ENCODE measurements at places on chromosomes 7 and 10.

DNA sequence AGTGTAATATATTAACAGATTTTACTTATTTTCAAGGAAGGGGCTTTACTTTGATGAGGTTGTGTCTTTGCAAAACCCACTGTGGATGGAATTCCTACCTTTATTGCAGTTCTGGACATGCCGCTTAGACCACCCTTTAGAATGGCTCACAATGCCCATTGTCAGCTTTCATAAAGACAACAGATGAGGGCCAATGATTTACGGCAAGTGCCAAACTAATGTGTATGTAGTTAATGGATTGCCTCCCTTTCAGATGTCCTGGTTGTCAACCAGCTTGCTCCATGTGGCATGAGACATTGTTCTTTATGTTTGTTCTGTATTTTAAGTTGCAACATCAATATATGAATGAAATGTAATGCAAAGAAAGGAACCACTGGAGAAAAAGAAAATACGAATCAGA, 35.0 kb upstream of the ELMO1 start:
- DNase-seq = no peak

DNA sequence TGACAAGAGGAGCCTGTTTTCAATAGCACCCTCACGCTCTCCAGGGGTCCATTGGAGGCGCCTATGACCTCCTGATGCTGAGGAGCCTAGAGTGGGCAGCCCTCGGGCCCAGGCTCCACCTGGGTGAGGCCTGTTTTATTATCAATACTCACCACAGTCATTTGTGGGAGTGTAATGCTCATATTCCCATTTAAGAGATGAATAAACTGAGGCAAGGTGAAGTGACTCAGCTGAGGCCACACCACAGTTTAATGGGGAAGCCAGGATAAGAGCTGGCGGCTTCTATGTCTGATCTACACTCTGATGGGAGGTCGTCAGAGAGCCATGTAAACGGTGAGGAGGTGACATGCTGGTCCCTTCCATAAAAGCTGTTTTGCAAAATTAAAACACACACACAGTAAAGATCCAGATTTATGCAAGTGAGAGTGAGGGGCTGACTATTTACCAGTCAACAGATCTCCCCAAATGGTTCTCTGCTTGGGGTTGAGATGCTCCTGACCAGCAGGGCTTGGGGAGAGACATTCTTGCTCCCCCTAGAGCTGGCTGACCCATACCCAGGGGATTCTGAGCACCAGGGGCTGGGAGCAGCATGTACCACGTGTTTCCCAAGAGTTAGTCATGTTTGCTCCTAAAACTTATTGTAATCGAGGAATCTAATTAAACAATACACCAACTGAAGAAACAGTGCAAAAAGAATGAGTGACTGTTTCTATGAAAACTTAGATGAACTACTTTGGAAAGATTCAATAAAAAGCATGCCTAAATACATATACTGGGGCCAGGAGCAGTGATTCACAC, 81.0 kb upstream of the INSIG1 start:
- no peak for DNase-seq

DNA sequence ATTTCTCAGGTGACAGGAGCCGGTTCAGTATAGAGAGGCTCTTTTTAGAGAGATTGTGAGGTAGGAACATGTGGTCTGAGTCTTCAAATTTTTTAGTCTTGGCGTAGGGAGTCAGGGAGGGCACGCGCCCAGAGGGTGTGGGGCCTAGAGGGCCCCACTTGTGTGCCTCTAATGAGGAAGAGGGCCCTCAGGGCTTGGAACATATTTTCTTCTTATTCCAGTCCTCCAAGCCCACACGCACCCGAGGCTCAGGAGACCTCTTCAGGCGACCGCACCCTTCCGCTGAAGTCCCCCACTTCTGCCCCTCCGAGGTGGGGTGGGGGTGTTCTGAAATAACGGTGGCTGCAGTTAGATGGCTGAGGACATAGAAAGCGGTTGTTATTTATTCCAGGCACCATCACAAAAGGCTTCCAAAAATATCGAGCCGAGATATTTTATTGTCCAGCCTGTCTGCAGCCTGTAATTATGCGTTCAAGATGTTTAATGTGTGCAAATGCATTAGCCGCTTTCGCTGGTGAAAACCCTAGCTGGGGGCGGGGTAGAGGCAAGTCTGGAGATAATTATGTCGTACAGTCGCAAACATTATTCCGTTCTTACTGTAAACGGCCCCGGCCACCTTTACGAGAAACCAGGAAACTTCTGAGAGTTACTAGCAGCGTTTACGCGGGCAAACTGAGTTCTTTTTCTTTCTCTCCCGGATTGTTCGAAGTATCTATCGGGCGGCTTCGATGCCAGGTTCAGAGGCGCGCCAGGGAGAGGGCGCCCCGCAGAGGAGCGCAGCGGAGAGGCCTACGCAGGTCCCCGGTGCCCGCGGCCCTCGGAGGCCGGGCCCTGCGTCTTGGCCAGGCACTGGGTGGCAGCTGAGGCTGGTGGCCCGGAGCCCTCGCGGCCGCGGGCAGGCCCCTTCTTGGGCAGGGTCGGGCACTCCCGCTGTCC, 12.9 kb upstream of the HOXA13 start:
- DNase-seq = no peak

GRCh38 chr7:38535073-38535472, 96.1 kb downstream of the AMPH start:
- no peak for DNase-seq

GRCh38 chr7:157061979-157062378, 51.5 kb upstream of the MNX1 start:
- DNase-seq = no peak

GRCh38 chr10:128468462-128468861, 342.2 kb upstream of the MKI67 start:
- DNase-seq = no peak

DNA sequence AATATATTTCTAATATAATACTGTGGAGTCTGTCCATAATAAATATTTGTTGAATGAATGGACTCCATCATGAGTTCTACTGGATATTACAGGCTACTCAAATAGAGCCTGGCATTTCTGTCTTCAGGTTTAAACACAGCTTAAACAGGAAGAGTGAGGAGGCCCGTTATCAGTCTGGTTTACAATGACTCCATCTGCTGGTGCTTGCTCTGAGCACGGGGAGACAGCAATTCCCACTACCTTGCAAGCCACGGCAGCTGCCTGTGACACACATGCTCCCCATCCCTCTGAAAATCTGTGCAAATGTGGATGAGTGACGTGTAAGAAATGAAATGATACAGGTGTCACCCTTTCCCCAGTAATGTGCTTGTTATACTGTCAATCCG, 293.5 kb upstream of the IMMP2L start:
- DNase-seq = no peak

- DNase-seq = peak; percentile 52
Observed at GRCh38 chr10:93816123-93816747, 58.5 kb downstream of the LGI1 start.

DNA sequence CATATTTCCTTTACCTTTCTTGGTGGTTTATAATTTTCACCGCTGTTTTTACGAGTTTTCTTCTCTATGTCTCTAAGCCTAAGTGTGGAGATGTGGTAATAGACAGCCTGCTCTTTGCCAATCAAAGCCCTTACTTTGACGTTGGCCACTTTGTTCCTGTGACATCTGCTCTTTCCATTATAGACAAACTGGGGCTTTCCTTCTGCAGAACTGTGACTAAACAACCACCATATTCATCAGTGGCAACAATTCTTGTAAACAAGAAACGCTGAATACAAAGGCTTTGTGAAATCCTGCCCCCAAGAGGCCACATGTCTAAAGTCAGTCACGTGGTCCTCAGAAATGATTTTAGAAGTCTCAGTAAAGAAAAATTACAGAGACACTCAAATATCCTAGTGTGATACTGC, 59.6 kb upstream of the CAPZA2 start:
- DNase-seq = peak; percentile 3

DNA sequence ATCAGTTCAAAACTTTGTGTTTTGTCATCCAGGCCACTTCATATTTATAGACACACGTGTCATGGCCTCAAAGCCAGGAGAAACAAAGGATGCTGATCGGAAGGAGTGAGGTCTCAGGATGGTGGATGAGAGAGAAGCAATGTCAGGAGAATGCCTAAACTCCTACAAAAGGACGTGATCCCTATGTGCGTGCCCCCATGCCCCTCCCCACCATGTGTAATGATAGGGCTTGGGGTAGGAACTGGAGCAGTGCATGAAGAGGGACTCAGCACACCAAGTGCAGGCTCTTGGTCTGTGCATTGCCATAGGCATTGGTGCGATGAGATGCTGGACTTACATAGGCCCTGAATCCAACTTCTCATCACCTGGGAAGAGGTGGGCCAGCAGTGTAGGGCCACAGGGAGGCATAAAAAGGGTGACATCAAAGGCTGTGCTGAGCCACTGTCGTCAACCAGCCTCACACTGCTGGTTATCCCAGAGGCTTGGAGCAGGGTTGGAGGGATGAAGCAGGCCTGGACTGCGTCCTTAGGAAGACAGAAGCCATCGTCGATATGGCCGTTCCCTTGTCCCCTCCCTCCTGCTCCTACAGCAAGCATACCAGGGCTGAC, 46.9 kb upstream of the GDF10 start:
- DNase-seq = no peak

DNA sequence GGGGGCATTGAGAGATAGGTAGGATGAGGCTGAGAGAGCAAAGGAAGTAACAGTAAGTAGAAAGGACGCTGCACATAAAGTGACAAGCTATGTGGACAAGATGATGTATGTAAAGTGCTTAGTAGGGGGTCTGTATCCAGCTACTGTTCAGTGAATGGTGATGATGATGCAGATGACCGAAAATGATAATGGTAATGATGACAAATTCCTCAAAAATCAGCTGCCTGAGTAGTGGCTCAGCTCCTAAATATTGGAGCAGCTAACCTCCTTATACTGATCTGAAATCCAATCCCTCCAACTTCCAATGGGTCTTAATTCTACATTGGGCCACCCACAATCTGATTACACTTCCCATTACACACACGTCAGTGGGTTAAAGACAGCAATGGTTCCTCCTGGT, 27.1 kb upstream of the KCNMA1 start:
- no peak for DNase-seq

DNA sequence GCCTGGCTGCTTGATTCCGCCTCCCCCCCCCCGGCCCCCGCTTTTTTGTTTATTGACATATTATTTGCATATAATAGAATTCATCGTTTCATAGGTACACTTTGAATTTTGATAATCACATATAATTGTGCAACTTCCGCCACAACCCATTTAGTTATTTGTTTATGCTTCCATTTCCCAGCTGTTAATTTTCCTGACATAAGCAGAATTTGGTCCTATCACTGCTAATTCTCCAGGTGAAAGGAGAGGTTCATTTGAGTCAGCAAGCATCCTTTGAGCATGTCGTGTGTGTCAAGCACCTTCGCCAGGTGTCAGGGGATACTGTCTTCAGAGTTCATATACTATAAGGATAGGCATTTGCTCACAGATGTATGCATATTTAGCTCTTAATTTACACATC, 102.2 kb downstream of the CELF2 start:
- no peak for DNase-seq

DNA sequence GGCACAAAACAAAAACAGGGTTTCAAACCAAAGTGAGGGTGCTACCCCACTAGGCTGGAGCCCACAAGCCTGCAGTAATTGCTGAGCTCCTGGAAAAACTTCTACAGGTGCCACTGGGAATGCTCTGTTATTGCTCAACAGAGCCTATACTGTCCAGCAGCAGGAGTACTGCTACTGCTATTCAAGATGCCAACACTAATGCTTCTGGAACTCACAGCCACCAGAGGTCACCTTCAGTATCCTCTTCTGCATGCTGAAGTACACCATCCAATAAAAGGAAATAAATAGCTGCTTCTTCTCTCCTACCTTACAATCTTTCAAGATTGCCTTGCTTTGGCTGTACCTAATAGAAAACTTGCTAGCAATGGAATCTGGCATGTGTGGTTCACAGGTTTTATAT, 222.0 kb downstream of the LRRN3 start:
- no peak for DNase-seq

GRCh38 chr10:16909271-16909767, 92.1 kb upstream of the RSU1 start:
- no peak for DNase-seq

DNA sequence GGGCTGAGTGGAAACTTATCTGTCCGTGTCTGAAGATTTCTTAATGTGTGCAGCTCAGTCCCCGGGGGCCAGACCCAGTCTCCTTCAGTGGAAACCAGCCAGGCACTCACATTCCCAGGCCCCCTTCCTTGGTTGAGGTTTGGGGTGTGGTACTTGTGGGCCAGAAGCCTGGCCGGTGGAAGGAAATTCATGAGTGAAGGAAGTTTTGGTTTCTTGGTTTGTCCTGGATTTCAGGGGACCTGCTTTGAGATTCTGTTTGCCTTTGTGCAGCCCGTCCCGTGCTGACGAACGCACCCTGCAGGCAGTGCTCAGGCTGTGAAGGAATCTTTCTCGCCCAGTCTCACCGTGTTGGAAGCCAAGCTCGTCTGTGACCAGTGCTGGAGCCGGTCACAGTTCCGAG, 2.9 kb downstream of the INPP5A start:
- DNase-seq = no peak

- no peak for DNase-seq
Observed at GRCh38 chr7:155191901-155192478, 105.7 kb upstream of the INSIG1 start.

GRCh38 chr10:112226439-112227248, 43.1 kb upstream of the GPAM start:
- DNase-seq = no peak

- no peak for DNase-seq
Observed at GRCh38 chr10:46319389-46319788, 32.6 kb downstream of the ANTXRL start.

GRCh38 chr10:62225362-62225761, 43.3 kb downstream of the RTKN2 start:
- DNase-seq = no peak

GRCh38 chr7:149670288-149670687, 103.1 kb downstream of the ZNF467 start:
- no peak for DNase-seq

GRCh38 chr7:17661982-17662585, 278.2 kb downstream of the SNX13 start:
- no peak for DNase-seq

DNA sequence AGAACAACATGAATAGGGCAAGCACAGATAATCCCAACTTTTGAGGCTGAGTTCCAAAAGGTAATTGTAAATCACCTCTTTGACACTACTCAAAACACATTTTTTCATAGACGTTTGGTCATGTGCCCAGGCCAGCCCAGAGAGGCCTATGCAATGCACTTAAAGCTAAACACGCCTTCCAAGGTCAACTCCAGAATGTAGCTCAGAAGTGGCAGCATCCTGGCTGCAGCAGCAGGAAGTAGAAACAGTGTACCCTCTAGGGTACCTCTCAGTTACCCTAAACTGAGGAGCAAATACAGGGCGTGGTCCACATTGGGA, 58.7 kb downstream of the OSBPL3 start:
- DNase-seq = no peak

DNA sequence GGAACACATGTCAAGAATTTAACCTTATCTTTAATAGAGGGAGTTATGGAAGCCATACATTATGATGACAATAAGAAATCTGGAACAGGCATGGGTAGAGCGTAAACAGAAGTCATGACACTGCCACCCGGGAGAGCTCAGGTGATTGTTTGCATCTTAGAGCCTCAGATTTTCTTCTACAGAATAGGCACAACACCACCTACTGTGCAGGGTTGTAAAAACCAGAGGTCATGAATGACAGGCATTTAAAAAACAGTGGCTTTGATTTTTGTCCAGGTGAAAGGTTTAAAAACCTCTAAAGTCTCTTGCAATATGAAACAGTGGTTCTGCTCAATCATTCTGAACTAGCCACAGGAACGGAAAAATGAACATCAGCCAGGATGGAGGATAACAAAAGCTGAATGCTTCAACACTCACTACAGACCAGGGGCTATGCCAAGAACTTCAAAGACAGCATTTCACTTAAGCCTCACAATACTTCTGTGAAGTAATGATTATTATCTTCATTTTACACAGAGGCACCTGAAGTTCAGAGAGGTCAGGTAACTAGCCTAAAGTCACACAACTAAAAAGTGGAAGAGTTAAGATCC, 123.8 kb downstream of the SLC25A13 start:
- DNase-seq = no peak
